ENCODE measurements at places on chromosomes 6 and 20.

GRCh38 chr6:143569040-143569439 lies 57.5 kb upstream of the FUCA2 start:
- no peak for DNase-seq

DNA sequence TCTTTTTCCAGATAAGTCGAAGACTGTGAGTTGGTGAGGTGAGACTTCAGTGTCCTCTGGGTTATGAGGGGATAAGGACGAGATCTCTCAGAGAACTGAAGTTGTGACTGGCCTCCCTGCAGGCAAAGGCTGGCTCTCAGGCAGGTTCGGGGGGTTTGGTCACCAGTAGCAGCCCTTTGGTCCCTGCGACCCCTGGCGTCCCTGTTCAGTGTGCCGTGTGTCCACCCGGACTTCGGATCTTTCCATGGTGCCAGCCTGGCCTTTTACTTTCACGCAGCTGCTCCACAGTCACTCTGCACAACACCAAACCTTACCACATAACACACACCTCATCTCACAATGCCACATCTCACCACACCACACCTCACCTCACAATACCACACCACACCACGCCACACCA lies 131.9 kb downstream of the ERMARD start:
- DNase-seq = no peak

DNA sequence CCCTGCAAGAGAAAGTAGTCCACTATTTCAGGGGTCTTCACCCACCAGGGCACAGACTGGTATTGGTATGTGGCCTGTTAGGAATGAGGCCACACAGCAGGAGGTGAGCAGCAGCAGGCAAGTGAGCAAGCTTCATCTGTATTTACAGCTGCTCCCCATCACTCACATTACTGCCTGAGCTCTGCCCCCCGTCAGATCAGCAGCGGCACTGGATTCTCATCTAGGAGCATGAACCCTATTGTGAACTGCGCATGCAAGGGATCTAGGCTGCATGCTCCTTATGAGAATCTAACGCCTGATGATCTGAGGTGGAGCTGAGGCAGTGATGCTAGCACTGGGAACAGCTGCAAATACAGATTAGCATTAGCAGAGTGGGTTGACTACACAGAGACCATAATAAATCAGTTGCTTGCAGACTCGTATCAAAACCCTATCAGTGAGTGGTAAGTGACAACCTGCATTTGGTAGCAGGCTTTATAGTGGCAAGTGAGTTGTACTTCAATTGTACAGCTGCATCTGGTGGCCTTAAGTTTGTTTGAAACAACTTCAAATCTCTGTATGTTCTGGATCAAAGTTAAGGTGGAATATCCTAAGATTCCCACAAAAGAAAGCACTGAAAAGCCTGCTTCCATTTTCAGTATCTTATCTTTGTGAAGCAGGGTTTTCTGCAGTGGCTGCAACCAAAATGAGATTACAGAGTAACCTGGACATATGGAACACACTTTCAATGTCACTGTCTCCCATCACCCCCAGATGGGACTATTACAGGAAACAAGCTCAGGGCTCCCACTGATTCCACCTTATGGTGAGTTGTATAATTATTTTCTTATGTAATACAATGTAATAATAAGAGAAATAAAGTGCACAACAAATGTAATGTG lies 12.8 kb downstream of the C6orf141 start:
- no peak for DNase-seq

DNA sequence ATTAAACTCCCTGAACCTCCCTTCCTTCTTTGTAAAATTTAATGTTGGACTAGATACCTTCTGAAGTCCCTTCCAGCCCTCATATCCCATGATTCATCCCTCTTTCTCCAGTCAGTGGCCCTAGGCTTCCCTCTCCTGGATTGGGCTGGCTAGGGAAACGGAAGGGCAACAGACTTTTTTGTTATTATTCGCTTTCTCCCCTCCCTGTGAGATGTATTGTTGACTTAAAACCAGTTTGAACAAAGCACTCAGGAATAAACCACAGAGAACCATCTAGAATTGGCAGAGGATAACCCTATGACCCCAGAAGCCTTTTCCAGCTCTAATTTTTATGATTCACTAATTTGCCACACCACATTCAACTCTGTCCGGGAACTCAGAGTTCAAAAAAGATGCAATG lies 239.7 kb upstream of the SUPT3H start:
- no peak for DNase-seq

GRCh38 chr6:159992366-159992765 lies 23.5 kb downstream of the IGF2R start:
- DNase-seq = no peak

DNA sequence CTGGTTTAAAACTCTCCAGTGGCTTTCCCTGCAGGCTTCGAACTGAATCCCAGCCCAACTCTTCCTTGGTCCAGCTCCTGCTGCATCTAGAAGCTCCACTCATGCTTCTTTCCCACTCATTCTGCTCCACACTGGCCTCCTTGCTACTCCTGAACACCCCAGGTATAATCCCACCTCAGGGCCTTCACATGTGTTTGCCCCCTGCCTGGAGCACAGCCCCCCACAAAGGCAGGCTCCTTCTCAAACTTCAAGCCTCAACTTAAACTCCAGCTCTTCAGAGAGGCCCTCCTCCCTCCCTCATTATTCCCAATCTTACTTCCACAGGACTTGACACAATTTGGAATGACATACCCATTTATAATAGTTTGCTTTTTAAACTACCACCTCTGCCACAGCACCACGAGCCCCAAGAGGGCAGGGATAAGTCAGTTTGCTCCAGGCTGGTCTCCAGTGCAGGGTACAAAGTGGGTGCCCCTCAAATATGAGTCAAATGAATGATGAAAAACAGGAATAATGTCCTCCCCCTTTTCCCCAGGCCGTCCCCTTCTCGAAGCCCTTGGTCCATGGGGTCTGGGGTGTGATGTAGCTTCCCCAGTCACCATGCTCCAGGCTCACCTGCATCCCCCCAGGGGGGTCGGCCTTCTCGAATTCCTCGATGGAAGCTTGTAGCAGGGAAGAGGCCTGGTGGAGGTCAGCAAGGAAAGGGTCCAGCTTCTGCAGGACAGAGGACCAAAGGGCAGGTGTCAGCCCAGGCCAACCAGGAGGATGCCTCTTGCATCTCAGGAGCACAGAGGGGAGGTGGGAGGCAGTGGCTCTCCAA lies 37.4 kb downstream of the KIAA1755 start:
- DNase-seq = no peak

DNA sequence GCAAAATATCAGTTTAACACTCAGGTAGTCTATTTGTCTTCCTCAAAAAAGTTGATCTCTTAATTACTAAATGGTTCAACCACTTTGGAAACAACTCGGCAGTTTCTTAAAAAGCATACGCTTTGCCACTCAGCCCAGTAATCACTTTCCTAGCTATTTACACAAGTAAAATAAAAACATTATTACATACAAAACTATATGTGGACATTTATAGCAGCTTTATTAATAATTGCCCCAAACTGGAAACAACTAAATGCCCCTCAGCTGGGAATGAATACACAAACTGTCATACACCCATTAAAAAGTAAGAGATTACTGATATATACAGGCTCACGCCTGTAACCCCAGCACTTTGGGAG lies 7.4 kb downstream of the EEF1A1 start:
- DNase-seq = no peak

GRCh38 chr6:67393356-67393755 lies 1241.7 kb upstream of the ADGRB3 start:
- no peak for DNase-seq

DNA sequence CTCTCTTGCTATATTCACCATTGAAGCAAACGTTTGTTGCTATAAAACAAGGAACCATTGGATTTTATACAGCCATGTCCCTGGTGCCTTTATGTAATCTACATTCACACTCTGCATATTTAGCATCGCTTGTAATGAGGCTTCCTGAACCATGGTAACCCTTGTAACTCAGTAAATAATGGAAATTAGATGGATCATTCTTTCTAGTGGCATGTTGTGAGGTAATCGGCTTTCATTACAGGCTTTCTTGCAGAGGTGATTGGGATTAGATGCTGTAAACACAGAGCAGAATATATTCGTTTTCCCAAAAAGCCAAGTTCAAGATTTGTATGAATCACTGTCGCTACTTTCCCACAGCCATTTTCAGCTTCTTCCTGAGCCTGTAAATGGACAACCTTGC lies 36.1 kb downstream of the SMPDL3A start:
- DNase-seq = no peak

DNA sequence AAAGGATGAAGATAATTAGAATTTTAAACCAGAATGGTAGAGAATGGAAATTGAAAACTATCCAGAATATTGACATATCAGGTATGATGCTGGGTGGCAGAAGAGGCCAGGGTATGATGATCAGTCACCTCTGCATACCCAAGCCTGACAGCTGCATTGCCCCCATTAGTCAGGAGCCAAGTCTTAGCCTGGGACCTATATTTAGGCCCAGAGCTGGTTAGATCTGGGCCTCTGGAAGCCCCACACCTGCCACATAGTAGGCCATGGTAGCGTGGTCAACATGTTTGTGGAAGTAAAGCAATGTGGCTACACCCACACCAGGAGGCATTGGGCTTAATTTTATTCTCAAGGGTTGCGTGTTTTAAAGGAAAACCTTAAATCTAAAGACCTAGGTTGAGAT lies 32.1 kb upstream of the CALHM6 start:
- DNase-seq = no peak

DNA sequence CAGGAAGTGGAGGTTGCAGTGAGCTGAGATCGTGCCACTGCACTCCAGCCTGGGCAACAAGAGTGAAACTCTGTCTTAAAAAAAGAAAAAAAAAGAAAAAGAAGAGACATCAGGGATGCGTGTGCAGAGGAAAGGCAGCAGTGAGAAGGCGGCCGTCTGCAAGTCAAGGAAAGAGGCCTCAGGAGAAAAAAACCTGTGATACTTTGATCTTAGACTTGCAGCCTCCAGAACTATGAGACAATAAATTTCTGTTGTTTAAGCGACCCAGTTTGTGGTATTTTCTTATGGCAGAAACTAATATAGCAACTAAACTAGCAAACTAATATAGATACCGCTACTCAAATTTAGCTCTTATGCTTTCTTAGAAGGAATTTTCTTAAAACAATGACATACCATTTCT lies 36.1 kb downstream of the FGD2 start:
- no peak for DNase-seq

DNA sequence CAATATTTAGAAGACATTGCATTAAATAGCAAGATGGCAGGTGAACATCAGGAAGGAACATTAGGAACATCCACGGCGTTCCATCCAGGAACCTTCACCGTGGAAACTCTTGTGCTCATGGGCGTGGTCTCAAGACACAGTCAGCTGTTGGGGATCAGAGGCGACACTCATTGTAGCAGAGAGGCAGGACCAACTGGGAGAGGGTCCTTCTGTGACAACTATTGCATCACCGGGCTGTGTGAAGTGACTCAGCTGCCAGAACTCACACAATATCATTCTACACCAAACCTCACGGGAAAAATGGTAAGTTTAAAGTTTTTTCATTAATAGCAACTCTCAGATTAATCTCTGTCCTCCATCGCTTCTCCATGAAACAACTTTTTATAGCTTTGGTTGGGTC lies 334.8 kb upstream of the SULF2 start:
- DNase-seq = no peak

- DNase-seq = no peak
Observed at GRCh38 chr20:51354191-51354768, 188.2 kb downstream of the NFATC2 start.

GRCh38 chr20:4454111-4454510 lies 267.6 kb upstream of the PRND start:
- DNase-seq = no peak

DNA sequence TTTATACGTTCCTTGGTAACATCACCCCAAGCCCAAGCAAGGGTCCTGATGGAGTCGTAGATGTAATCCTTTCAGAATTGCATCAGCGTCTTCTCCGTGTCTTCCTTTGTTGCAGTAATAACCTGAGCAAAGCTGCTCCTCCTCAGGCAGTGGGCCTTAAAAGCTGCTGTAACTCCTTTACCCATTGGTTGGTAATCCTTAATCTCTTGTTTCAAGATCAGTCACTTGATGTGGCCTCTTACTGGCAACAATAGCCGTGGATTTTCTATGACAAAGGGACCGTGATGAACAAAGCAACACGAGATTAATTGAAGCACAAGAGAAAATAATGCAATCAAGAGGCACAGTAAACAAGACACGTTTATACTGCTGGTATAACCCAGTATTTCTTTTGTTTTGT lies 44.6 kb downstream of the ALDH5A1 start:
- no peak for DNase-seq

GRCh38 chr20:24318569-24319352 lies 150.7 kb upstream of the SYNDIG1 start:
- DNase-seq = no peak

- no peak for DNase-seq
Observed at GRCh38 chr20:53608456-53609452, 15.1 kb upstream of the ZNF217 start.

GRCh38 chr6:16787128-16787682 lies 25.9 kb upstream of the ATXN1 start:
- DNase-seq = no peak

DNA sequence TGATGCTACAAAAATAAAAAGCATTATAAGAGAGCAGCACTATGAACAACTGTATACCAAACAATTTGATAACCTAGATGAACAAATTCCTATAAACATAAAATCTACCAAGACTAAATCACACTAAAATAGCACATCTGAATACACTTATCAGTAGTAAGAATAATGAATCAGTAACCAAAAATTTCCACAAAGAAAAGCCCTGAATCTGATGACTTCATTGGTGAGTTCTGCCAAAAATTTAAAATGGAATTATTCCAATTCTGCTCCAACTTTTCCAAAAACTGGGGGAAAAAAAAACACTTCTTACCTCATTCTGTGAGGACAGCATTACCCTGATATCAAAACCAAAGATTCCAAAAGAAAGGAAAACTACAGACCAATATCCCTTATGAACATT lies 206.2 kb downstream of the WDR27 start:
- DNase-seq = no peak

DNA sequence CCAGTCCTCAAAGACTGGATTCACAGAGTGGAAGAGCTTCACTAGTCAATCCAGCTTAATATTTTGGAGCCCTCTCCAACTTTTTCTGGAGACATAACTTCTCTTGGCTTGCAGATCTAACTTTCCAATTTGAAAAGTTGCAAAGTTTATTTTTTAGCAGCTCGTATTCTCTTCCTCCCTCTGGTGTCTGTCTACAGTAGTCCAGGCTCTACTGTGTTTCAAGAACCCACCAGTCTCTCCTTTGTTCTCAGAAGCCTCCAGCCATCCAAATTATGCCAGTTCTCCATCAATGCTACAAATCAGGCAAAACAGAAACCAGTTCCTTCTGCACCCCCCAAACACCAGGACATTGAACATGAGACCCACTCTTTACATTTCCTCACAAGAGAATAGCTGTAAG lies 376.1 kb upstream of the OPRM1 start:
- DNase-seq = no peak

DNA sequence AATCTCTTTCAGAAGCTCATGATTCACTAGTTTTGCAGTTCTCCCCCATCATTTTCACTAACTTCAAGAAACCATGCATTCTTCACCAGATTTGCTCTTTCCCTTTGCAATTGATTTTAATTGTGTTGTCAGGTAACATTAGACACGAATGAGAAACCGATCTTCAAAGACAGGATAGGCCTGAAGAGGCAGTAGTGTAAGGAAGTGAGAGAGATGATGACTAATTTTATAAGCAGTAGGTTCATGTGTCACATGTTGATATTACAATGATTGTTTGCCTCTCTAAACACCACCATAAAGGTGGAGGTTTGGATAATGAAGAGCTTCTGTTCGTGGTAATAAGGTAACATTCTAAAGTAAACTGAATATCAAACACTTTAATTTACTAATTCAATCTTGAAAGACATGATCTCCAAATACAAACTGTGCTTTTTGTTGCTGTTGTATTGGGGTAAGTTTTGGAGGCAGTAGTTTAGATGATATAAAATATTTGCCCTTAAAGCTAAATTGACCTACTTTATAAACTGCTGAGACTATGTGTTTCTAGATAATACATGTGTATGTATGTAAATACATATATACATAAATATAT lies 207.2 kb downstream of the PHACTR1 start:
- peak; percentile 12 for DNase-seq
